ENCODE measurements at places on chromosomes 4 and X.

DNA sequence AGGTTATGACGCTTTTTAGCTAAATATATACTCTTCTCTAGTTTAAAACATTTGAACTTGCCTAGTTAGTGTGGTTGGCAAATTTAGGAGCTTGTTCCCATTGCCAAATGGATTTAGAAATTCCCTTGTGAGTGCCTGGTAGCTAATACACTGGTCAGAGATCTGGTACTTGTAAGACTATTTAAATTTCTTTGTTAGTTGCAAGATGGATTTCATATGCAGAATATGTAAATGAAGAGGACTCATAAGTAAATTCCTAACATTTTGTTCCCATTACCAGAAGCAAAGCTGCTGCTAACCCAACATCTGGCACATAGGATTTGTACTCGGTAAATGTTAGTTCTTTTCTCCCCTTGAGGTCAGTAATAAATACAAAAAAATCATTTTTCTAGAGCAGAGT is 56.0 kb upstream of the PGK1 start:
- no peak for DNase-seq

DNA sequence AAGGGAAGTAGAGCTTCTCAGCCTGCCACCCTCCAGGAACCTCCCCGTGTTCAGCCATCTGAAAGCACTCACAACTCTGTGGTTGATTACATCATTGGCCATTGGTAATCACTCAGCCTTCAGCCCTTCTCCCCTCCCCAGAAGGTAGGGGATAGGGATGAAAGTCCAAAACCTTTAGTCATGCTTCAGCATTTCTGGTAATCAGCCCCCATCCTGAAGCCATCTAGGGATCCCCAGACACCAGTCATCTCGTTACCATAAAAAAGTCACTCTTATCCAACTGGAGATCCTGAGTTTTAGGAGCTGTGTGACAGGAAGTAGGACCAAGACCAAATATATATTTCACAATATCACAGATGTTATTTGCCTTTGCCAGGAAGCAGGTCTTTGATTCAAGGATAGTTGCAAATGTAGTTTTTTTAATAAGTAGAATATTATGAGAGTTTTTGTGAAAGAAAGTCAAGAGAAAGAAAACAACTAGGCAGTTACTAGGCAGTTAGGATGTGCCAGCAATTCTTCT is 364.6 kb upstream of the NOCT start:
- no peak for DNase-seq

GRCh38 chr4:36322921-36323354 is 41.5 kb downstream of the DTHD1 start:
- peak; percentile 79 for DNase-seq

DNA sequence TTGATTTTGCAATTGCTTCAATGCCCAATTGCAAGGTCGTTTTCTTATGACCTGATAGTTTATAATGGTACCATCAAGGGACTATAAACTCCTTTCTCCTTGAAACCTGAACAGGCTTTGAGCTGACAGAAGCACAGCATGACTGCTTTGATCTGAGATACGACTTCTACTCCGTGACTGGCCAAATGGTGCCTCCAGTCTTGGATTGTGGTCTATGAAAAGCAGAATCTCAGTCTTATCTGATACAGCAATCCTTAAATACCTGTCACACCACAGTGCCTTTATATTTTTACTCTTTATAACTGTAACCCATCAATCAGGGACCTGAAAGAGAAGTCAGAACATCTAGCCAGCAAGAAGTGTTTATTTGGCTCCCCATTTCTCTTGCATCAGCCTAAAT is 93.1 kb downstream of the DOCK11 start:
- no peak for DNase-seq

DNA sequence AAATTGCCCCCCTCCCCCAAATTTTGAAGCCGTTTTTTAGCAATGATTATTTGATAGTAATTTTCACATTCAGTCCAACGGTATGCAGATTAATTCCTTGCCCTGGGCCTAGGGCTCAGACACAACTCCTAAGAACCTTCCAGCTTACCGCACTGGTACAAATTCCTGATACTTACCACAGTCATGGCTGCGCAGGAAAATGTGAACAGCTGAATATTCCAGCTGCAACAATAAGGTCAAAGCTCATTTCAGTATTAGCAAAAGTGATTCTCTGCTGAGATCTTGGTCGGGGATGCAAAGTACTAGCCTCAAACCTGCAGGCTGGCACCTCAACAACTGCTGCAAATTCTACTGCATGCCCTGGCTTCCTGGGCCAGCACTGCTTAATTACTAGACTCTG is 3.0 kb downstream of the ATP11C start:
- no peak for DNase-seq

DNA sequence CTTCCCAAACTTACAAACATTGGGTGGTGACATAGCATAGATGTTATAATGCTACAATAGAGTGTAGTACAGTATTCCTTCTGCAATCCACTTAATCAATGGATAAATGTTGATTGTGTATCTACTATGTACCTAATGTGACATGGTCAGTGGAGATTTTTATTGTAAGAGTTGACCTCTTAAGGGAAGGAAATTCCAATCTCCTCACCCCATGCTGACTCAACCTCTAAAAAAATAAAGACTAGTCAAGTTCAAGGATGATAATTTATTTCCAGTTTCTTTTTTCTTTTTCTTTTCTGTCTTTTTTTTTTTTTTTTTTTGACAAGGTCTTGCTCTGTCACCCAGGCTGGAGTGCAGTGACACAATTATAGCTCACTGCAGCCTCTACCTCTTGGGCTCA is 206.5 kb upstream of the STS start:
- no peak for DNase-seq

DNA sequence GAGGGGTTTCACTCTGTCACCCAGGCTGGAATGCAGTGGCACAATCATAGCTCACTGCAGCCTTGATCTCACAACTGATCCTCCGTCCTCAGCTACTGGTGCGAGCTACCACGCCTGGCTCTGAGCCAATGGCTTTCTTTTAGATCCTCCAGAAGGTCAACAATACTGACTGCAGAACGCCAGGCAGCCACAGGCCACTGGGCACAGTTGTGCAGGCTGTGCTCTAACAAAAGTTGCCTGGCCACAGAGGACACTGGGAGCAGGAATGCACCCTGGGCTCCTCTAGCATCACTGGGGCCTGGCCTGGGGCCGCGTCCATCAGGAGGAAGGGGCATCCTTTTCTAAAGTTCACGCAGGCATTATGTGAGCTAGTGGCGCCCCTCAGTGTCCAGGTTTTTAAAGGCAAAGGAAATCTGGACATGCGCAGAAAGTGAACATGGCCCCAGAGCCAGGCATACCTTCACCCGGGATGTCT is 14.9 kb upstream of the PORCN start:
- no peak for DNase-seq

GRCh38 chr4:141858437-141858836 is 222.1 kb downstream of the IL15 start:
- no peak for DNase-seq

DNA sequence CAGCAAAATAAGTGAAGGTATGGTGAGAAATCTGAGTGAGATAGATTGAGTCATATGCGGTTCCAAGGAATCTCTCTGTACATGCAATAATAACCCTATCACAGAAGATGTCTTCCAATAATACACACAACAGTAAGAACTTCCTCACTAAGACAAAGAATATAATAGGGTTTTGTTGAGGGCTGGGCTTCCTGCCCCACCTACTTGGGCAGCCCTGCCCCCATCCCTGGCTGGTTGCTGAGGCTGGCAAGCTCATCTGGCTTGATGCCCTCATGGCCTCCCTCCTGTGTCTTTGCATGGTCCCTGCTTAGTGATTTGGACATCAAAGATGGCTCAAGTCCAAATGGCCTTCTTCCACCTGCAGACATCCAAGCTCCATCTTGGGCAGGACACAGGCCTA is 2.7 kb downstream of the GEMIN8 start:
- peak; percentile 35 for DNase-seq

GRCh38 chr4:150794706-150795105 is 212.8 kb downstream of the MAB21L2 start:
- DNase-seq = no peak

DNA sequence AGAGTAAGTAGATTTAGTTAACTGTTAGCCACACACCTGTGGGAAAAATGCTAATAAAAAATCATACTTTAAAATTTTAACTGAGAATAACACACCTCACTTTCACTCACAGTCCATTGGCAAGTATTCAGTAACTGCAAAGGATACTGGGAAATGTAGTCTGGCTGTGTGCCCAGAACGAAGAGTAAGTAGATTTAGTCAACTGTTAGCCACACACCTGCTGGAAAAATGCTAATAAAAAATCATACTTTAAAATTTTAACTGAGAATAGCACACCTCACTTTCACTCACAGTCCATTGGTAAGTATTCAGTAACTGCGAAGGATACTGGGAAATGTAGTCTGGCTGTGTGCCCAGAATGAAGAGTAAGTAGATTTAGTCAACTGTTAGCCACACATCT is 178.4 kb upstream of the NWD2 start:
- no peak for DNase-seq

DNA sequence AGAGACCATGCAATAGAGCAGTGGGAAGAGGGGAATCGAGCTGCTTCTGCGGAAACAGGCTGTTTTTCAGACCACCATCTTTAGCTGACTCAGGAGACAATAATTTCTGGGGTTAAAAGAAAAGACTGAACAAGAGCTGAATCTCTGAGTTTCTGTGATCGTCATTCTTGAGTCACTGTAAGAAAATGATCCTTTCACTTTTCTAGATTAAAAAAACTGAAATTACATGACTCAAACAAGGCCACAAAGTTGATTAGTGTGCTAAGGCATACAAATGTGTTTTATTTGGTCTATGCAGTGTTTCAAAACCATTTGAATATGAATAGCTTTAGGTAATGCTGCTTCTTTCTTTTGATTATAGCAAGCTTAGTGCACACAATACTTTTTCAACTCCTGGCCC is 194.4 kb upstream of the RPL34 start:
- DNase-seq = no peak

DNA sequence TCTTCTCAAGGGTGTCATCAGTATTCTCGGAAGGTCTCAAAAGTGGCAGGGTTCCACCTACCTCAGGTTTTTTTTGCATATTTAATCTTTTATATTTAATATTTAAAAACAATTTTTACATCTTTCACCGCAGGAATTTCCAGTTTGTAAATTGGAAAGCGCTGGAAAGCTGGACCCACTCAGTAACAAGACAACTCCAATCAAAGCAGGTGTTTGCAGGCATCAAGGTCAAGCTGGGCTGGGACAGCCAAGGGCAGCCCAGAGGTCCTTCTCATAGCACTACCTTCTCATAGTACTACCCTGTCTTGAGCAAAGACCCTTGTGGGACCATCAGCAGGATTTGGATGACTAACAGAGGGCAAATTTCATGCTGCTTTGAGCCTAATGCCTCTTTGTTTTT is 160.1 kb downstream of the TET2 start:
- DNase-seq = no peak

DNA sequence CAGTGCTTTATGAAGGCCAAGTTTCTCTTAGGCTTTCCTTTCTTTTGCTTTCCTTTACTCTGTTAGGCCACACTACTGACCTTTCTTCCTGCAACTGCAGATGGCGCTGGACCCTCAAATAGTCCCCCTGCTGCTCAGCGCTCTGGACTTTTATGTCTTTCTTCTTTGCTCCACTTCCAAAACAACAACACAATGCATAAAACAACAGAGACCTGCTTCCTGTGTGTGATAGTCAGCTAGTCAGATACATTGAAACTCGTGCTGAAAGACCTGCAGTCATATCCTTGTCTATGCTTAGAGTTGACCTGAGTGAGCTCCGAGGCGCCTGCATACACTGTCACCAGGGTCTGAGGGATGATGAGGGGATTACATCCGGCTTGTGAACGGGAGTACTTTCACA is 108.9 kb upstream of the TEX13D start:
- peak; percentile 40 for DNase-seq

DNA sequence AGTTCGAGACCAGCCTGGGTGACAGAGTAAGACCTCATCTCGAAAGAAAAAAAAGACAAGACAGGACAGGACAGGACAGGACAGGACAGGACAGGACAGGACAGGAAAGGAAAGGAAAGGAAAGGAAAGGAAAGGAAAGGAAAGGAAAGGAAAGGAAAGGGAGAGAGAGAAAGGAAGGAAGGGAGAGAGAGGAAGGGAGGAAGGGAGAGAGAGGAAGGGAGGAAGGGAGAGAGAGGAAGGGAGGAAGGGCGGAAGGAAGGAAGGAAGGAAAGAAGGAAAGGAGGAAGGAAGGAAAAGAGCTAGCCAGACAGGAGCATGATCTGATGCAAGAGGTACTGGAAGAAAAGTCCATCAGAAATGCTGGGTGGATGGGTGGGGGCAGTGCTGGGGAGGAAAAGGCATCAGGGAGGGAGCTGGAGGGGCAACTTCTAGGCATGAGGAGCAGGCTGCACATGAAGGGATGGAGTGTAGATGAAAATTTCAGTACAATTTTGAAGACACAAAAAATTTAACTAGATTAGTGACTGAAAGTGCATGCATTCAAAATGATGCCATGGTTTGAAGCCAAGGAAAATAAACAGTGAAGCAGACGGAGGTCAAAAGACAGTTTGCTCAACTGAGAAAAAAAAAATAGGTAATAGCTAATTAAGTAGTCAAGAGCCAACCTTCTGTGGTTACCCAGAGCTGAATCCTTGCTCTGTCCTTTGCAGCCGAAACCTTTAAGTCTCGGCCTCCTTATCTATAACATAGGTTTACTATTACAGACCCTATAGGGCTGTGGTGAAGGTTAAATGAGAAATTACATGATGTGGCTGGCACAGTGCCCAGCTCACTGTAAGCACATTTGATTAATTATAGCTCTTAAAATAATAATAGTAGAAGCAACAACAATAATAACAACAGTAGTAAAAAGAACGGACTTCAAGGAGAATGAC is 59.9 kb downstream of the ZNF827 start:
- no peak for DNase-seq

GRCh38 chr4:172660251-172660650 is 508.4 kb upstream of the GALNT7 start:
- no peak for DNase-seq

GRCh38 chr4:8916351-8916885 is 44.8 kb upstream of the HMX1 start:
- no peak for DNase-seq

DNA sequence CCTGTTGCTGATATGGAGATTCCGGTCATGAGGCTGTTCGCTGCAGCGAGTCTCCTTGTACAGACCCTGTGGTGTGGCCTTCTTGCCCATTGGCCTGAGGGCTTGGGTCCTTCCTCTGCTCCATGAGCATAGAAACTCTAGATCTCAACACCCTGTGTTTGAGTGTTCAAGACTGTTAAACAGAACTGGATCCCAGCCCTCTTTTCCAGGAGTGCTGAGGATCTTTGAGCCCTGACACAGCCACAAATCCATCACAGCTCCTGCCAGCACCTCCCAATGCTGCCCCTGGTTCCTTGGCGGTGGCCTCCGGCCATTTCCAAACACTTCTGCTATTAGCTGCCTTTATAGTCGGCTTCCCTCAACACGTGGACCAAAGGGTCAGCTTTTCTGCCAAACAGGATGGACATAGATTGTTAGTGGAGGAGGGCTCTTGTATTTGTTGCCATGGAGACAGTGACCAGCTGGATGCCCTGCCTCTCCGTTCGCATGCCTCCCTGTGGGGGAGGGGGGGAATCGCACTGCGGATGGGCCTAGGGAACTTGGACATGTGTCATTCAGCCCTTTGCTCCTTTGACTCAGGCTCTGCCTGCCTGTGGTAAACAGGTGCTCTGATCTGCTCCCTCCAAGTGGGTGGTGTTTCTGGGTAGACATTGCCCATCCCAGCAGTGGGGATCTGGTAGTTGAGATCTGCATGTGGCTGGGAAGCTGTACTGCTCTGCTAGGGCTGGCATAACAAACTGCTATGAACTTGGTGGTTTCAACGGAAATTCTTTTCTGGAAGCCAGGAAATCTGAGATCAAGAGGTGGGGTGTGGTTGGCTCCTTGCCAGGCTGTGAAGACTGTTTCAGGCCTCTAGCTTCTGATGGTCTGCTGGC is 6.9 kb upstream of the WDR1 start:
- no peak for DNase-seq
